Bronchial epithelial cell (primary cell): ENCODE measurements at places on chromosomes 7 and 10. TPM values are rescaled to one million over a fixed set of nuclear protein-coding genes. Genes with fewer than 3 reads are reported as not detected.
A peak's percentile ranks its signal among the peaks of the same experiment; 100 is the strongest.

LSM5 gene
- 11.3 and 13.8 TPM in 2 replicates for total RNA-seq

ABI1 gene
- 61.1 and 81.0 TPM in 2 replicates for total RNA-seq

UNCX gene
- not detected in 2 replicates for total RNA-seq

CLEC5A gene
- not detected in 2 replicates for total RNA-seq

TEX47 gene
- total RNA-seq, result not detected in 2 replicates

PIP gene
- total RNA-seq, result not detected in 2 replicates

LRMDA gene
- total RNA-seq, result 1.6 and 3.1 TPM in 2 replicates

GRCh38 chr7:138720286-138720685 is 19.1 kb upstream of the SVOPL start:
- DNase-seq, result peak; percentile 92

DNA sequence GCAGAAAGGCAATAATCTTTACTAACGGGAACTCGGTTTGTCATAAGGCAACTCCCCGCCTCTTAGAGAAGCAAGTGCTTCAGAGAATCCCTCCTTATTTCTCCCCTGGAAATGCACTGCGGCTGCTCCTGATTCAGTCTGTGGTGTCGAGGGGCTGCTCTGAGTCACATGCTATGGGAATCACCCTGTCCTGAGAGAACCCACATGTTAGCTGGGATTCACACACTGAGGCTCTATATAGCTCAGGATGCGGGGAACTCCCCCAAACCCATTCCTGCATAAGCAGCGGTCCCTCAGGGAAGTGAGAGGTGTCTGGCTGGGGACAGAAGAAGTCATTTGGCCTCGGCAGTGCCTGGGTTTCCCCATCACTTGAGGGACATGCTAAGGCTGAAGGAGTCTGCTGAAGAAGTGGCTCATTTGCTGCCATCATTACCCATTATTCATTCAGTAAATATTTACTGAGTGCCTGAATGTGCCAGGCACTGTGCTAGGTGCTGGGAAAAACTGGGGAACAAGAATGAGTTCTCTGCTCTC is 87.5 kb downstream of the ATXN7L1 start:
- no peak for DNase-seq

DNA sequence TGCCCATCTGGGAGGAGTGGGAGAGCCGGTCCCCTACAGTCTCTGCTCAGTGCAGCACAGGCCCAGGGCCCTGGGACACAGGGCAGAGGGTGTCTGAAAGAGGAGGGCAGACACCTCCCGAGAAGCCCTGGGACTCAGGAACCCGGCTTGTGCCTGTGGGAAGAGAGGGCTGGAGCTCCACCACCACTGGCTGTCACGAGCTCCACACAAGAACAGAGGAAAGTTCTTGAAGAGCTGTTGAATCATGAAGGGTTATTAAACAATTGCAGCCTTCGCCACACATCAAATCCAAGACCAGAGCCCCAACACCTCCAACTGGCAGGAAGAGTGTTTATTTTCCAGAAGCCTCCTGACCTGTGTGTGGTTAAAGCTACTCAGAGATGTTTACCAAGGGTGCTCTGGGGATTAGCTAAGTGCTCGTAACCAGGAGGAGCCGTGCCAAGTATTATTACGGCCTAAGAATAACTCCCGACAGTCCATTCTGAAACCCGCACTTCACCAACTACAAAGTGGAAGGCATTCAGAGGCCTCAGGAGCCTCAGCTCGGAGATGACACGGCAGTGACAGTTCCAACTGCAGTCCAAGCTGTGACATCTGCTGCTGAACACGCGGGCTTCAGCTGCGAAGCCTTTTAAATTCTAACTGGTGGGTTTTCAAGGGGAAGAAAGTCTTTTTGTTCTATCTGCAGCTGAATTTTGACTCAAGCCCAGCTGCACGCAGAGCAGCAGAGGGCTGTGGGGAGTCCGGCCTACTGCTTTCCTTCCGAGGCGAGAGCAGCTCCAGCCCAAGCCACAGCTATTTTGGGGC is 75.1 kb downstream of the MAD1L1 start:
- DNase-seq, result peak; percentile 68

DNA sequence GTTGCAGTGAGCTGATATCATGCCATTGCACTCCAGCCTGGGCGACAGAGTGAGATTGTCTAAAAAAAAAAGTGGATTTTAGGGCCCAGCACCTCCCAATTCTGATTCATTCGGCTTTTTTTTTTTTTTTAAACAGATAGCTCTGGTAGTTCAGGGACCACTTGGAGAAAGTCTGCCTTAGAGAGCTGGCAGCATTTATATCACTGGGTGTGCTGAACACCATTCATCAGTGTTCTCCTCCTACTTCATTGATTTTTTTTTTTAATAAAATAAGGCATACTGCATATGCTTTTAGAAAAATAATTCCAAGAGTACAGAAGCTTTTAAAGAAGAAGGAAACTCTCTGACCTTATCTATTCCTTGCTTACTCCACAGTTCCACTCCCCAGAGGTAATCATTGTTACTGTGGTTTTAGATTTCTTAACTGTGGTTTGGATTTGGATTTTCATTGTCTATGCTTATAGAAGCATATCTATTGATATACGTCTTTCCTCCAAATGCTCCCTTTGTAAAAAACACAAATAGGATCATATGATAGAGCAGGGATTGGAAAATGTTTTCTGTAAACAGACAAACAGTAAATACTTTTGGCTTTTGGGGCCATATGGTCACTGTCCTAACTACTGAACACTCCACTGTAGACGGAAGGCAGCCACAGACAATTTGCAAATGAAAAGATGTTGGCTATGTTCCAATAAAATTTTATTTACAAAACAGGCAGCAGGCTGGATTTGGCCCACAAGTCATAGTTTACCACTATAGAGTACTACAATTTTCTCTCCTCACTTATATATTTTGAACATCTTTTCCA is 21.1 kb upstream of the SAR1A start:
- no peak for DNase-seq

DNA sequence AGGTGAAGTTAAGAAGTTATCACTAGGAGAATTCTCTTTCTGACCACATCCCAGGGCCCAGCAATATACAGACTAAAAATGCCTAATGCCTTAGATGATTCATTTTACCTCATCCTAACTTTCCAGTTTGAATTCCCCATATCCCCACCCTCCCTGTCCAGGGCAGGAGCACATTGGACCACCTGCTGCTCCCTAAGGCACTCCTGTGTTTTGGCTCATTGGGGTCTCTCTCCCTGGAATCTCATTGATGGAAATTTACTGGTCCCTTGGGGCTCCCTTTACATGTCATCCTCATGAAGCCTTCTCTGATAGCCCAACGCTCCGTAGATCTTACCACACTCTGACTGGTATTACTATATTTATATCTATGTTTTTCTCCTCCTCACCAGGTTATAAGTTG is 2.7 kb downstream of the IL2RA start:
- DNase-seq, result no peak

DNA sequence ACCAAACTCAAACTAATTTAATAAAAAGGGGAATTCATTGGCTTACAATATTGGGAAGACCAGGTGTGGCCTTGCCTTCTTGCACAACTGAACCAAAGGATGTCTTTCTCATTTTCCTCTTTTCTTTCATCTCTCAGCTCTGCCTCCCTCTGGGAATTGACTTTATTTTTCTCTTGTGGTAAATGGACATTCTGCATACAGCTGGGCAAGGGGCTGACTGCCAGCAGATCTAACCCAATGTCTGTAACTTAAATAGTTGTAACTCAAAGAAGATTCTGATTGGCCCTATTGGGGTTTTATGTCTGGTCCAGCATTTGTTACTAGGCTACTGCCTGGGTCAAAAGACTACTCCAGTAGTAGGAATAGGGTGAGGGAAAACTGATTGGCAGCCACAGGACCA is 15.3 kb downstream of the PTTG1IP2 start:
- DNase-seq, result no peak

GRCh38 chr10:70115948-70116682 is 16.5 kb downstream of the AIFM2 start:
- peak; percentile 19 for DNase-seq

GRCh38 chr10:115163129-115163528 is 70.0 kb downstream of the ATRNL1 start:
- DNase-seq, result no peak

DNA sequence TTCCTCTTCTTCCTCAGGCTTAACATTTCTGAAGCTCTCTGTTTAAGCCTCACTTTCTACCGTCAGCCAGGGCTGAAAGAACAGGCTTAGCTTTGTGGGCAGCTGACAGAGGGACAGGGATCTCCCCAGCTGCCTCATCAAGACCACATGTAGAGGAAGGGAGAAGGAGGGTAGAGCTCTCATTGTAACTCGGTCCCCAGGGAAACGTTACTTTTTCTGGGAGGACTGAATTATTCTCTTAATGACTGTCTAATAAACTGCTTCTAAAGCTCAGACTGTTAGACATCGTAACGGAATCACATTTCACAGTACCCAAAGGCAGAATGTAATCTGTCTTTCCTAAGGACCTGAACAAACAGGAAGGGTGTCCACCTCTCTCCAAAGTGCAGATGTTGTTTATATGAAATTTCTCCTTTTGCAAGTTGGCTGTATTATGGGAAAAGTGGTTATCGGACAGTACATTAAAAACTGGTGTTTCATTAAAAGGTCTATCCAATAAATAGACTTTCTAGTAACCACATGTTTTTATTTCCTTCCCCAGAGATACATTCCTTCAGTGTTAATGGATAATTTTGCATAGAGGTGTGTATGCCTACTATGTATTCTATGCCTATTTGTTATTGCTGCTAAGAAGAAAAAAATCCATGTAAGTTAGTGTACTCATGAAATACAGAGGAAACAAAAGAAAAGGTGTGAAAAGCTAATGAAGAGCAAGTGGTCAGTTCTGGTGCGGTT is 144.2 kb downstream of the CTTNBP2 start:
- no peak for DNase-seq

- no peak for DNase-seq
These were observed 179.8 kb downstream of the CXCL12 start for GRCh38 chr10:44205067-44205466.

- peak; percentile 67 for DNase-seq
These were observed 8.1 kb upstream of the FAM107B start for GRCh38 chr10:14782691-14783363.

- no peak for DNase-seq
These were observed 82.0 kb downstream of the TMEM168 start for GRCh38 chr7:112708236-112708635.

DNA sequence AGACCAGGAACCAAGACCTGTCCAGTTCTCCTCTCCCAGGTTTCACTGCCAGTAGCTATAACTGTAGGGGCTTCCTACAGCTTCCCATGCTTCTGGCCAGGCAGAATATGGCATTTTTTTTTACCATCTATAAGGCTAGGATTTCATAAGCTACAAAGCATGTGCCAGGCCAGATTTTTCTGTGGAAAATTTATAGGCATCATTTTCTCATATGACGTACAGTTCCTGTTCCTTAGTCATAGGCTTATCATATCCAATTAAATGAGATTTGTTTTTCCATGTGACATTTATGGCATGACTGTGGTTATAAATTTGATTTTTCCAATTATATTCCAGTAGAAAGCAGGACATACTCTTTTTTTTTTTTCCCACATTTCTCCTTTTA is 208.6 kb upstream of the NPY start:
- no peak for DNase-seq

DNA sequence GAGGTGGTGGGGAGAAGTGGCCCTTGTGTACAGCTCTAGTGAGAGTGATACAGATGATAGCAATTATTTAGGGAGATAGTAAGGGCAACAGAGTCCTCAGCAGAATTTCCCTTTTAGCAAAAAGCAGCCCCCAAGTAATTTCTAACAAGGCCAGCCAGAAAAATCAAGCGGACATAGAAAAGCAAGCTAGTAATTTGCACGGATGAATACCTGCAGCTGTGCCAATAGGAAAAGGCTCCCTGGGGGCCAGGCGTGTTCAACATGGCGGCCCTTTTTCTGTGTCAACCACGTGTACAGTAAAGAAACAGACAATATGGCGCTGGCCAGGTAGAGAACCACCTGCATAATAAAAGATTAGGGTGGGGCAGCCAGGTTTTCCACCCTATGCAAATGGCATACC is 7.4 kb downstream of the MCM10 start:
- no peak for DNase-seq

DNA sequence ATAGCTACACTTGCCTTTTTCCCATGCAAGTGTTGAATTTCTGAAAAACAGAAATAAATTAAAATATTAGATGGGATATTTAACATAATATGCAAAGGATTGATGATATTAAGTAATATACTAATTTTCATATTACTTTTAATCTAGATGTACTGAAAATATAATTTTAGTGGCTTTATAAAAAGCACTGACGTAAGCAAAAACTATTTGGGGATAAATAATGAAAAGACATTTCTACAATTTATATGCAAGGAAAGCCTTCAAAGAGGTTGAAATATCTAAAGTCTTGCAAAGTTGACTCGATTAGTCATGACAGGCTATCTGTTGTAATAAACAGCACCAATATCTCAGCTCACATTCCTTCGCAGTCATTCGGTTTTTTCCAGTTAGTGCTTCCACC is 94.9 kb upstream of the ABCB5 start:
- no peak for DNase-seq

GRCh38 chr7:17380736-17381662 is 82.5 kb downstream of the AHR start:
- DNase-seq, result no peak

GRCh38 chr10:92131275-92131820 is 159.5 kb downstream of the CPEB3 start:
- no peak for DNase-seq

GRCh38 chr7:120041798-120042197 is 231.2 kb upstream of the KCND2 start:
- no peak for DNase-seq

GRCh38 chr10:90204956-90205314 is 503.5 kb downstream of the KIF20B start:
- DNase-seq, result peak; percentile 57

DNA sequence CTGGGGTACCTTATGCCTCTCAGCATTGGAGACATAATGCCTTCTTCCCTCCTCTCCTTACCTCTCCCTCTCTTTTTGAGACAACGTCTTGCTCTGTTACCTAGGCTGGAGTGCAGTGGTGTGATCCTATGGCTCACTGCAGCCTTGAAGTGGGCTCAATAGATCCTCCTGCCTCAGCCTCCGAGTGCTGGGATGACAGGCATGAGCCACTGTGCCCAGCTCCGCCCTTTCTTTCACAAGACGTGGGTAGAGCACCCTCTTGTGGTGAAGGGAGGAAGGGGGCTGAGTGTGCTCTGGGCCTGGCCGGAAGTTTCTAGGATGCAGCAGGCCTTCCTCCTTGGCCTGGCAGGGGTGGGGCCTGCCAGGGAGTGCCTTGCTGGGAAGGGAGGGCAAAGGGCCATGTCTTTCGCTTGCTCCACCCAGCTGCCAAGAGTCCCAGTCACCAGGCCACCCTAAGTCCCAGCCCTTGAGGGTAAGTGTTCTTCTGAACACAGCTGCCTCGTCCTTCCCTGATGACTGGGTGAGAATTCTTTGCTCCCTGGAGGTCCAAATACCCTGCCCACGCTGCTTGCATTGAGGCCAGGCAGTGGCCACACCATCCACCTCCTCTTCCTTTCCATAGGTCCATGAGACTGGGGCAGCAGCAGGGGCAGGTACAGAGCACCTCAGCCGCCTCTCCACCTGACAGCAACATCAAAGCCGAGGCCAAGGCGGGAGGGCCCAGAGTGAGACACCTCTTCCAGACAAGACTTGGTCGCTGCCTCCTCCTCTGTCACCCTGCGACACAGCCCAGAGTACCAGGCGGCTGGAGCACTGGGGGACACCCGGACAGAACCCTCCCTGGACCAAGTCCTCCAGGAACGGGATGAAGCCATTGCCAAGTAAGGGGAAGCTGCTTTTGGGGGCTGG is 3.7 kb downstream of the ABHD11 start:
- DNase-seq, result peak; percentile 81

- peak; percentile 88 for DNase-seq
These were observed 147.1 kb upstream of the GDF10 start for GRCh38 chr10:47152861-47153349.

- DNase-seq, result no peak
These were observed 8.7 kb downstream of the ABLIM1 start for GRCh38 chr10:114649217-114649903.

GRCh38 chr10:100998183-100998990 is 1.2 kb upstream of the LZTS2 start:
- DNase-seq, result peak; percentile 64
